Right atrium auricular region (tissue), 2 donors: ENCODE measurements at places on chromosomes 6 and 20. TPM values are rescaled to one million over a fixed set of nuclear protein-coding genes. Genes with fewer than 3 reads are reported as not detected.

GRCh38 chr6:151757506-151757955 is 50.0 kb upstream of the ESR1 start:
- no peak for DNase-seq

- no peak for DNase-seq
Measured at GRCh38 chr6:21360336-21360735, 233.2 kb upstream of the SOX4 start.

DNA sequence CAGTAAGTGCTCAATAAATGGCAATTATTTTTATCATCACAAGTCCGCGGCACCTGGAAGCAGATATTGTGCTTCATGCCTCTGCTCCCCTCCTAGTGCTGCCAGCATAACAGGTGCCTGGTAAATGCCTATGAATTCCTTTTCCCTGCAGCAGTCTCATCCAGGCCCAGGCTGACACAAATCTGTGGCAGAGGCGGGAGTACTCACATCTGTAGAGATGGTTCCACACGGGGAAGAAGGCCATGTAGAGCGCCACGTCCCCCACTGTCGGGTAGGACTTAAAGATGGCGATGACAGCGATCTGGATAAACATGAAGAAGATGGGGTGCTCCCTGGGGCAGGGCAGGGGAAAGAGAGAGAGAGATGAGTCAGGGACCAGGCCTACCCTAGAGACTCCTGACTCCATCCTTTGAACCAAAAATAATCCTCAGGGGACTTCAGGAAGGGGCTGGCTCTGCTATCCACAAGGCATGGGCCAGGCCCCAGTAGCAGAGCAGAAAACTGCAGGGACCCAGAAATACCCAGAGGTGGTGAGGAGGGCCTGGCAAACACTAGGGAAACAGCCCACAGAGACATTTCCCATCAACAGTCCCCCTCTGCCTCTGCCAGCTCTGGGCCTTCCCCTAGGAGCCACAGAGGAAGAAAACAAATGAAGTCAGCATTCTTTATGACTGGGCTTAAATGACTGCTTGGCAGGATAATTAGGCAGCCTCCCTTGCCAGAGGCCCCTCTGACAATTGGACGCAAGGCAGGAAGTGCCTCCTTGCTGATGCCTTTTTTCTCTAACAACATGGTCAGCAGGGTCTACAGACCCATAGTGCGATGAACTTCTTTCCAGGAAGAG is 23.0 kb downstream of the MAP1LC3A start:
- DNase-seq: no peak

FKBP1C gene
- not detected for total RNA-seq

NHLRC1 gene
- 2.4 TPM for total RNA-seq

DNA sequence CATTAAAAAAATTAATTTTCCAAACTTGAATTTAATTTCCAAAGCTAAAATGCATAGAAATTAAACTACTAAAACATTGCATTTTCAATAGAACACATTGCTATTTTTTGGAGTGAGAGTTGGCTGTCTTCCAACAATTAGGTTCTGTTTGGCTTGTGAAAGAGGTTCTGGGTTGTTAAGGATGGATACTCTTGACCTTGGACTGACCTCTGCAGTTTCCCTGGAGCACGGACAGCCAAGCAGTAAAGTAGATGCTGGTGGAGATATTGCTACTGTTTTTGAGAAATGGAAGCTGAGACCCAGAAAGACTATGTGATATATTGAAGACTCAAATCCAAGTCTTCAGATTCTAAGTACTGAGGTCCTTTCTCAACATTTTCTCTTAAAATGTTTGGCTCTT is 95.9 kb upstream of the CHD6 start:
- DNase-seq: no peak

DNA sequence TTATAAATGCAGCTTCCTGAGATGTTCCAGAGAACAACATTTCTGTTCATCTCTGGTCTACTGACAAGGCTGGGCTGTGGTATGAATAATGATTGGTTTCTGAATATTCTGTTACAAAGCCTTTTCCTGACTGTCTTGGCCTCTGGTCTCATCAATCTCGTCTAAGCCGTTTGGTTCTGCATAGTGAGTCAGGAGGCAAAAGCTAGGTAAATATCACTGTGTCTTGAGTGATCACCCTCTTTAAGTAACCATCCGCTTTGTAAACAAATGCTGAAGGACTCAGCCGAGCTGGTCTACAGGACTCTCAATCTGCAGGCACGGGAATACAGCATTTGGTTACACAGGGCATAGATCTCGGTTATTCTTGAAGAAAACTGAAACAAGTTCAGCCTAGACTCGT is 511.9 kb downstream of the KIF16B start:
- no peak for DNase-seq

OPN5 gene
- not detected for total RNA-seq

SPATS1 gene
- total RNA-seq: not detected

NTSR1 gene
- total RNA-seq: 0.43 TPM

PDE10A gene
- 4.3 TPM for total RNA-seq

DNA sequence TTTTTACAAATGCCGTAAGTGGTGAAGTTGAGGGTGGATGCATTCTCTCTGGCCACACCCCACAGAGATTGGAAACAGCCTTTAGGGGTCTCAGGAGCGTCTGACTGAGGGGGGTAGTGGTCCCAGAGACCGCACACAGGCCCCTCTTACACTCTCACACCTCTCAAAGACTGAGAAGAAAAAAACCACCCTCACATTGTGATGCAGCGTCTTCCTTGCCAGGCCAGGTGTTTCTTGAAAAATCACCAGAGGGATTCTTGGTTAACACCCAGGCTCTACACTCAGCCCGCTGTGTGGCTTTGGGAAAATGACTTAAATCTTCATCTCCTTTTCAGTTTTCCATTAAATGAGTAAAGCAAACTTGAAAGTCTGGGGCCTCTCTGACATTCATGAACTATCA is 115.8 kb upstream of the SPTLC3 start:
- no peak for DNase-seq

GJA1 gene
- total RNA-seq: 235 TPM

DNA sequence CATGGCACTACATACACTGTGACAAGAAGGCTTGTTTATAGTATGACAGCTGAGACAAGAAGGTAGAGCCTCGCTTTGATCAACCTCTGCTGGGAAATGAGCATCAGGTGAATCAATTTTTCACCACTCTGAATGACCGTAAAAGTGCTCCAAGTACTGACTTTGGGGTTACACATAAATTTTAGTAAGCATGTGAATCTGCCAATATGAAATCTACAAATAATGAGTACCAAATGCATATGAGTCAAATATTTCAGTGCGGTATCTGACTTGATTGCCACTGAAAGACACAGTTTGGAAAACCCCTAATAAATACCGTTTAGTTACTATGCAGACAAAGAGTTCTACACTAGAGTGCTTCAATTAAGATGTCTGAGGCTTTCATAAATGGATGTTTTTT is 77.8 kb downstream of the ATG5 start:
- no peak for DNase-seq

GRCh38 chr6:13053006-13053461 is 275.3 kb downstream of the TBC1D7 start:
- no peak for DNase-seq

CUL7 gene
- 6.5 TPM for total RNA-seq

DNA sequence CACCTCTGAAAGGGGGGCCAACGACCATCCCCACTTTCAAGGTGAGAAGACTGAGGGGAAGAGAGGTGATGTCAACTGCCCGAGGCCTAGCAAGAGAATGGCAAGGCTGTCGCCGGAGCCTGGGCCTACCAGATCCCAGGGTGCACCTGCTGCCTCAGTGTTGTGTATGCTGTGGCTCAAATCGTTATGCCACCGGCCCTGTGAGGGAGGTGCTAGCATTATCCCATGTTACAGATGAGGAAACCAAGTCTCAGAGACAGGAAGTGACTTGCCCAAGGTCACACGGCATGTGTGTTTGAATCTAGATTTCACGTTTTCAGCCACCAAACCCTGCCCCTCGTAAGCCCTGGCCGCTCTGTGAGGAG is 152.5 kb downstream of the CEBPB start:
- no peak for DNase-seq

GRCh38 chr20:20010639-20011500 is 6.3 kb upstream of the NAA20 start:
- DNase-seq: no peak

DNA sequence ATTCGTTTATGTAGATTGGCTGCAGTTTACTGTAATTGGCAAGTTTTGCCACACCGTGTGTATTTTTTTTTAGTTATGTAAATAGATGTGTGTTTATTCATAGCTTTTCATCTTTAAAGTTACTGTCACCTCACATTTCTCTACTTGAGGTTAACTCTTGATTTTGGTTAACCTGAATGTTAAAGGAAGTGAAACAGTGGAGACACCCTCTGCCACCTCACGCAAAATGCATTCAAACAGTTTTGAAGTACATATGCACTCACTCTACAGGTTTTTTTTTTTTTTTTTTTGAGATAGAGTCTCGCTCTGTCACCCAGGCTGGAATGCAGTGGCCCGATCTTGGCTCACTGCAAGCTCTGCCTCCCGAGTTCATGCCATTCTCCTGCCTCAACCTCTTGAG is 17.7 kb downstream of the OR2A4 start:
- no peak for DNase-seq

DNA sequence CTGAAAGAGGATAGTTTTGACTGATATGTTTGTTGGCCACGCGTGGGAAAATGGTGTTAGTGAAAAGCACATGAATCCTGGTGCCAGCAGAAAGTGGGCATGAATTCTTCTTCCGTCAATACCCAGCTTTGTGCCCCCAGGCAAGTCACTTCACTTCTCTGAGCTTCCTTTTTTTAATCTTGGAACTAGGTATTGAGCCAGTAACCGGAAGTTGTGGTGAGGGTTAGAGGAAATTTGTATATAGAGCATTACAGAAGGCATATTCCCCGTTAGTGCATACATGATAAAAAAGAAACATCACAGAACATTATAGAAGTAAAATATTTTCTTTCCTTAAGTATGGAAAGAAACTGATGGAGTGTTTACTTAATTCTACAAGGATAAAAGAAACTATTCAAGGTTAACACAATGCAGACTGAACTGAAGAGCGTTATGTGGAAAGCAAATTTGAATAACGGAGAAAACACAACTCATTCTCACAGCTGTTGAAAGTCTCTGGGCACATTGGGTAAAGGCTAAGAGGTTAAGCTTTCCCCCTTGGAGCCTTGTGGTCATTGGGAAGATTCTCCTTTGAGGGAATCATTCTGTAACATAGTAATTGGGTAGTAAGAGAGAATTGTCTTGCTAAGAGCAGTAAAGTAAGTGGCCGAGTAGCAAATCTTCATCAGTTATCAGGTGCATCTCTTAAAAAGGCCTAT is 223.1 kb downstream of the BCAS1 start:
- DNase-seq: no peak

- DNase-seq: peak; percentile 55
Measured at GRCh38 chr20:23160536-23161243, 74.6 kb upstream of the CD93 start.

GRCh38 chr6:5053864-5054244 is 31.3 kb upstream of the PPP1R3G start:
- DNase-seq: no peak

- DNase-seq: no peak
Measured at GRCh38 chr6:5162355-5162754, 77.2 kb downstream of the PPP1R3G start.

NOX3 gene
- total RNA-seq: not detected

BIRC7 gene
- total RNA-seq: not detected

DNA sequence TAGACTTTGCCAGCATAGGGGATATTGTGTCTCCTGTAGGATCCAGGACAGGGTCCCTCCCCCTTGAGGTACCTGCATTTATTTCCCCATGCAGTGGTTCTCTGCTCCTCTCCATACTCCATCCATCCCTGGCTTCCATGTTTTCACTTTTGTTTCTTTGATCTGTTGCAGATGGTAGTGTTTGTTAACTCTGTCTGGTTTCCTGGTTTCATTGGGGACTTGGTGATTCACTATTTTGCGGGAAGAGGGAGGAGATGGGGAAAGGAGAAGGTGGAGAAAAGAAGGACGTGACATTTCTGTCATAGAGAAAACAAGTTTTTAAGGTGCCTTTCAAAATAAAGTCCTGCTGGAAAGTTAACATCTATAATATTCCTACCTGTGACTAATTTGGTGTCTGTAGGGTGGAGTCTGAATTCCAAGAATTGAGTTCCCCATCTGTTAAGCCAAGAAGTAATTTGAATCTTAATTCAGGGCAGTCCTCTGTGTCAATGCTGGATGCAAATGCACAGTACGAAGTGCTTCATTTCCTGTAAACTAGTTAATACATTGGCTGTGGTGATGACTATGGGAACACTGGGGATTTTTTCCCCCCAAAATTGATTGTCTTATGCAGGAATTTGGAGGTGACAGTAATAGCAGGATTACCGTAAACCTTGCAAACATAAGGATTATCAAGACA is 6.9 kb upstream of the RNF144B start:
- DNase-seq: no peak

DNA sequence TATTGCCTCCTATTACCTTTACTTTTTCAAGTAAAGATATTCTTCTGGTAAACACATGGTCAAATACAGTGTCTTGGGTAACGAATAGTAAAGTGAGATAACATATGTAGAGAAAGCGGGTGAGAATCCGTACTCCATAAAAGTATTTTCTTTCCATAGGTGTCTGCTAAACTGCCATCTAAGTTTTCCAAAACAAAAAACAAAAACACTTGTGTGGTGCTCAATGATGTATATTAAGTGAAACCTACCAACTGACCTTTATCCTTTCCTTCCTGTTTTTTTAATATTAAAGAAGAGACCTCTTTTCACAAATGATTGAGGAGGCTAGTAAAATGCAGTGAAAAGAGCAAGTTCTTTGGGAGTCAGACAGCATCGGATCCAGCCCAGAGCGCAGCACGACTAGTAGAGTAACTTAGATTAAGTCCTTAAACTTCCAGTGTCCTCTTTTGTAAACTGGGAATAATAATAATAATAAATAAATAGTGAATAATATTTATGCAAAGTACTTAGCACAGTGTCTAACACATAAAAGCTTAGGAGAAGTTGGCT is 437 bp upstream of the CDKAL1 start:
- DNase-seq: no peak

DNA sequence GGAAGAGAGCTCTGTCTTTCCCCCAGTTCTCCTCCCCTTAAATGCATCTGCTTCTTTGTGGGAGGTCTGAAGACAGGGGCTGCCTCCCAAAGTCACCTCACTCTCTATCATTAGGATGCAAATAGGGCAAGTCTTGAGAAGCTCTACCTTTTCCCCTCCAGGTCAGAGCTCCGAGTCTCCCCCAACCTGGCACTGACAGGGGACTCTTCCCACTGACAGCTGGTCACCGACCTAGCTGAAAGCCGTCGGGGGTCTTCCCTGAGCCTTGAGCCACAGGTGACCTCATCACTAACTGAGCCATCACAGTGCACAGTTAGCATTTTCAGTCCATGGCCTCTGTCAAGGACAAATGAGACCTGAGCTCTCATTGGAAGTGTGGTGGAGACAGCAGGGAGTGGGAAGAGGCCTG is 386.7 kb downstream of the HACE1 start:
- DNase-seq: no peak

DNA sequence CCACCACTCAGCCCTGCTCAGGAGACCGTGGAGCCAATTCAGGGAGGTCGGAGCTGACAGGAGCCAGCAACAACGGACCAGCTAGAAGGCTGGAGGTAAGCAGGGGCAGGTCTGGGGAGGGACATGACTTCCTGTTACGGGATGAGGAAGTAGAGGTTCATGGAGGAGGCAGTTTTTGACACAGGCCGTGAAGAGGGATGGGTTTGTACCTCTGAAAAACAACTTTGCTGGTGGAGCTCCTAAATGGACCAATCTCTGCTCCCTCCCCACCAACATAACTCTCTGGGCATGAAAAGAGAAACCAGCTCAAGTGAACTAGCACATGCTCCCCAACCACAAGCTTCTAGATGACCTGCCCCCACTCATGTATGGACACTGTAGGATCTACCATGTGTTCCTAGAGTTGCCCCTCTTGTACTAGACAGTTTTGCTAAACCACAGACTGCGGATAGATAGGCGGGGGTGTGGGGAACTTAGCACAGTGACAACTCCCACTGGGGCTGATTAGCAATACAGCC is 31.4 kb downstream of the RALGAPA2 start:
- DNase-seq: no peak

STK38 gene
- 17.6 TPM for total RNA-seq

NKAIN2 gene
- total RNA-seq: 0.31 TPM
